ENCODE measurements at places on chromosomes 1 and 21. TPM values are rescaled to one million over a fixed set of nuclear protein-coding genes. Genes with fewer than 3 reads are reported as not detected.

GRCh38 chr1:209387969-209388329, 195.6 kb upstream of the CAMK1G start:
- no peak for DNase-seq

DNA sequence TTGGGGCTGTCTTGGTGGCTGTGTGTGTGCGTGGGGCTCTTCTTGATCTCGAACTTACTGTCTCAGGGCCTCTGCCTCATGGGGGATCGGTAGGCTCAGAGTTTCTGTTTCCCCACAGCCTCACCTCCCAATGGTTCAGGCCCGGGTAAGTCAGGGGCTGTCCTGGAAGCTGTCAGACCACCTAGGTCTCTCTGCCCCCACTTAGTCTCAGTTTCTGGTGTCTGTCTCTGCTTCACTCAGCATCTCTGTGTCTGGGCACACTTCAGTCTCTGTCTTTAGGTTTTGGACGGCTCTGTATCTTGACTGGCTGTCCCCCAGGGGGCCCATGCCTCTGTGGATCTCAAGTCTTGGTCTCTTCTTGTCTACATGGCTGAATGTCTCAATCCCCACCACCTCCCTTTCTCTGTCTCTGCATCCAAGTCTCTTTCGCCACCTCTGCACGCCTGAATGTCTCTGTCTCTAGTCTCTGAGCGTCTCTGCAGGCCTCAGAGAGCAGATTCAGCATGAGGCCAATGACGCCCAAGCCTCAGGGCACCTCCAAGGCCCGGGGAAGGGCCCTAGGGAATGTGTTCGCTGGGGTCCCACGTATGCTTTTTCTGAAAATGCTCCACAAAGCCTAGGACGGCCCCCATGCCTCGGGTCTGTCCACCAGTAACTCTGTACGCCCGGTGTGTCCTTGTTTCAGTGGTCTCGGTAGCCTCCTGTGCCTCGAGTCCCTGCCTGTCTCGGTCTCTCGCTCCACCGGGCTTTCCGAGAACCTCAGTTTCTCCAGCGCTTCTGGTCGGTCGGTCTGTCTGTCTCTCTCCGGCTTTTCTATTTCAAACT, 818 bp downstream of the FHL3 start:
- no peak for DNase-seq

SLAMF9 gene
- total RNA-seq = not detected

- DNase-seq = no peak
Observed at GRCh38 chr1:243236604-243237252, 18.4 kb downstream of the CEP170 start.

DNA sequence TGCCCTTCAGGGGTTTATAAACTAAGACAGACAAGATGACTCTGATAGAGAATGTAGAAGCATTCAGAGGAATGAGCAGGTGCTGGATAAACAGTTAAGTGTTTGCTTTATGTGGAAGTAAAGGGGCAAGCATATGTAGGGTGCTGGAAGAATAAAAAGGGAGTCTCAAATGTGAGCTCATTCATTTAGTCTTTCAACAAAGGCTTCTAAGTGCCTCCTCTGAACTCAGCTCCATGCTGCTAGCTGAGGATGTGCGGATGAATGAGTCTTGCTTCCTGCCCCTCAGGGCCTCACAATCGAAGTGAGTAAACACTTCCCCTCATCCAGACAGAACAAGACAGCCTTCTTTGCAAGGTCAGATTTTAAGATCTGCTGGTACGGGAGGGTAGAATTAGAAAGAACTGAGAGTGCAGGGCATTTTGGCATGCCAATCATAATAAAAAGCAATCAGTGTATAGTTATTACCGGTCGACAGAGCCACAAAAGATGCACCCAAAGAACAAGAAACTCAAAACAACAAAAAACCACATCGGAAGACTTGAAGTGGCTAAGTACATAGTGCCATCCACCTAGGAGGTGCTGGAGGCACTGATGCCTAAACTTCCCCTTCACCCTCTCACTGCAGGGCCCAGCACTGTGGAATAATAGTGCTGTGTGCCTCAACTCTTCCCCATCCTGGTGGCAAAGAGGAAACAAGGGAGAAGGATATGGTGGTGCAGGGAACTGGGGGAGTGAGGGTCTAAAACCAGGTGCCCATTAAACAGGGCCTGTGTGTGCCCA, 69.8 kb downstream of the TNR start:
- DNase-seq = no peak

DNA sequence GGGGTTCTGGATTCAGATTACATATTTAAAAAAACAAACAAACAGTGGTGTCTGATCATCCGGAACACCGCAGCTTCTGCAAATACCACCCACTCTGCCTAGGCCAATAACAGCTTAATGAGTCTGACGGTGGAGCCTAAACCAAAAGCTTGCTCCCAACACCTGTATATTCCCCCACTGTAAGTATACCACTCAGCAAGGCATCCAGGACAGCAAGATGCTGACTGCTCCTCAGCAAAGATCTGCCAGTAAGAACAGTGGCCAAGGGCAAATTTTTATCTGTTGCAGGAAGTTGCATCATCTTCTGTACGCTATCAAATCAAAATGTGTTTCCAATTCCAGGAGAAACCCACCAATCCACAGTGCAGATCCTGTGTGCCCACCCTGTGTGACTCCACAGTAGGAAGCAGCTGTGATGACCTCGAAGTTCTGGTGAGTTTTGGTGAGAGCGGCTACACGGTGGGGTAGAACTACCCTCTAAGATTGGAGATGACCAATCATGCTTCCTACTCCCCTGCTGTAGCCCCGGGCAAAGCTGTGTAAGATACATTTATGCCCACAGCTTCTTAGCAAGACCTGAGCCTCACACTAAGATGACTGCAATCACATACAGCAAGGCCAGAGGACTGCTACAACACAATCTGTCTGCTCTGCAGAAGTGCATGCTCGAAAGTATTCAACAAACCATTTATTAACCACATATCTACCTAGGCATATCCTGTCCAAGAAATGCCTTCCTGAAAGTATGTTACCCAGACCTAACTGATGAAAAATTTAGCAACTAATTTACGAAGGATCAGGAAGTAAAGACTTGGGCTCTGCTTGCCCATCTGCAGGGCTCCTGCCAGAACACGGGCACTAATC, 30.5 kb downstream of the SIPA1L2 start:
- DNase-seq = no peak

CELA3A gene
- total RNA-seq = 1.5 TPM

Measured in progenitor cell of endocrine pancreas (in vitro differentiated cells).